ENCODE measurements at places on chromosomes 11 and 22.

DNA sequence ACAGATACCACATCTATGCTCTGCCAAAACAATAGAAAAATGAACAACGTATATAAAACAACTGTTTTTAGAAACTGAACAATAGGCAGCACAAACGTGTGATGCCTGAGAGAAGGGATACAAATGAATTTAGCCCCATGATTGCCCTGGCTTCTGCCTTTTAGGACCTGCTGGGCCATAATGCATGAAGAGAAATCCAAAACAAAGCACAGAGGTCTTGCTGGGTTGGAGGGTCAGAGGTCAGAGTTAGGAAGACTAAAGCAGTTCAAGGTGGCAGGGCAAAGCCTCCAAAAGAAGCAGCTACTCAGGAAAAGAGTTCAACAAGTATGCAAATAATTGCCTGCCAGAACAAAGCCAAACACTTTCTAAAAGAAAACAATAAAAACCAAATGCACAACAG lies 138.5 kb downstream of the TTC28 start:
- DNase-seq: no peak

DNA sequence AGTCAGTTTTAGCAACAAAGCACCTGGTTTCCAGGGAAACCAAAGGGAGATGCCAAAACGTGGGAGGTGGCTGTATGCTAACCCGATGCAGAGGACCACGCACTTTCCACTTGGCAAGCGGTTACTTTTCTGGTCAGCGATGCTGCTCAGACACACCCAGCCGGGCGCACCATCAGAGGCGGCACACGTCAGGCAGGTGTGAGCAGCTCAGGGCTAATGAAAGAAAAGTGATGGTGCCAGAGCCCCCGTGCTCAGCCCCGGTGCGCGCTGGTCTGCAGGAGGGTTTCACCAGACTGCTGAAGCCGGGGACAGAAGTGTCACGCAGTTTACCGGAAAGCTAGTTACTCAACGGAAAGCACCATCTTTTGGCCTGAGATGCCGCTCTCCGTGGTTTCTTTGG lies 5.7 kb downstream of the LTO1 start:
- DNase-seq: no peak

- DNase-seq: no peak
These were observed 10.4 kb downstream of the JAM3 start for GRCh38 chr11:134079317-134079716.

DNA sequence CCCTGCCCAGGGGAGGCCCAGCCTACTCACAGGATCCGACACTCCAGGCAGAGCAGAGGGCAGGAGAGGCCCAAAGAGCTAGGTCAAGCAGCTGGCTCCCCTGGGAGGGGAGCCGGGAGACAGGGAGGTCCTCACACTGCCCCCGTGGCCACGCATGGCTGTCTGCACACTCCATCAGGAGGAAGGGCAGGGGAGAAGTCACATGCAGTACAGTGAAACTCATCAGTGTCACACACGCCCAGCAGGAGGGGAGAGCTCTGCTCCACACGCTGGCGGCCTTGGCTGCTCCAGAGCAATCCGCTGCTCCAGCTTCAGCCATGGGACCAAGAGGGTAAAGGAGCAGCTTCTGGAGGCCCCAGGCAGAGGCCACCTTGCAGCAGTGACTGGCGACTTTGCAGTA lies 14.3 kb downstream of the TCIRG1 start:
- DNase-seq: no peak

- no peak for DNase-seq
These were observed 21.1 kb downstream of the UBASH3B start for GRCh38 chr11:122676638-122677037.

DNA sequence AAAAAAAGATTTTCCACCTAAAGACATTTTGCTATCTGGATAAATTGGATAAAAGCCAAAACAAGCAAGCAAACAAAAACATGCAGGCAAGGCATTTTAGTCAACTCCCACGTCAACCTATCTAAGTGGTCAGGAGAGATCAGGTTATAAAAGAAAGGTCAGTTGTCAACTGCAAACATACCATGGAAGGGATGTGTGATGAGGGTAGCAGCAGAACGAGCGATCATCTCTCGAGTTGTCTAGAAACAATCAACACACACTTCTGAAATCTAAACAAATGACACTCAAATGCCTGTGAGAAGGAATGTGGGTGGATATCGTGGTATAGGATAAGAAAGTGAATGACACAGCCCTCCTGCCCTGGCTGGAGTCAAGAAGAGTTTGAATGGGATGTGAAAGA lies 10.9 kb downstream of the MTCH2 start:
- DNase-seq: no peak

DNA sequence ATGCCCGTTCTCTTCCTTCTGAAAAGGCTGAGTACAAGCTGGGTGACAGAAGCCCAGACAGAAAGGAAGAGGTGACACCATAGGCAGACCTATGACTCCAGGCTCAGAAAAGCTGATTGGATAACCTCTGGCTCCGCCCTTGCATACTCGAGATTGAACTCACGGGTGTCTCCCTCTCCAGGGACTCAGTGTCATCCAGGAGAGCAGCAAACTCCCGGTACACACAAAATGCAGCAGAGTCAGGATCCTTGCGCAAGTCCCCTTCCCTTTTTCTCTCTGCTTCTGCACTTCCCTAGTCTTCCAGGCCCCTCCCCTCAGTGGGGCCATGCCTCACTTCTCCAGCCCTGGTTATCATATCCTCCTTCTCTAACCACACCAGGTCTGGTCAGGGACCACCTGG lies 9.8 kb downstream of the SCN4B start:
- DNase-seq: no peak

DNA sequence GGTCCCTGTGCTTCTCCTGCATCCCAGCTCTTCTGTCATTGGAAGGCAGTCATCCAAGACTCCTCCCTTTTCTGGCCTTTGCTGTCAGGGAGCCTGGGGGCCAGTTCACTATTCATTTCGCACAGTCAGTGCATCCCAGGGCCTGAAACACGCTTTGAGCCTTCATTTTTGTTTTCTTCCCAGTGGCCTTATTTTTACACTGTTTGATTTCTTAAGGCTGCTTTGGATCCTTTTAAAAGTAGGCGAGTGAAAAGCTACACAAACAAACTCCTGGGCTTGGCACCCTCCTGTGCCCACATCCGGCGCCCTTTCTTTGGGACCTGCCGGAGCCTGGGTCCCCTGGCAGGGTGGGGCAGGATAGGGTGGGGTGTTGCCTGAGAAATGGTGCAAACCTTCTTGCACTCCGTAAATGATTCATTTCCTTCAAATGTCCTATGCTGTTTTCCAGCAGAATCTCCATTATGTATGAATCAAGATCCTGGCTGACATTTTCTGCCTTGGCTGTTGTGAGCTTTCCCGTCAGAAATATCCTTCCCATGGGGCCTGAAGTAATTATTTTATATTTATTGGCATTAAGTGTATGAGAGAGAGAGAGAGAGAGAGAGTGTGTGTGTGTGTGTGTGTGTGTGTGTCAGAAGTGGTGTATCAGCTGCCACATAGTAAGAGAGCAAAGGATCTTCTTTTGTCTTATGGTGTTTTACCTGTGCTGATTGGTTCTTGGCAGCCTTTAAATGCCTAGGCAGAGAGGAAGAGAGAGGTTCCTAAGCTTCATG lies 45.6 kb downstream of the BCR start:
- no peak for DNase-seq

DNA sequence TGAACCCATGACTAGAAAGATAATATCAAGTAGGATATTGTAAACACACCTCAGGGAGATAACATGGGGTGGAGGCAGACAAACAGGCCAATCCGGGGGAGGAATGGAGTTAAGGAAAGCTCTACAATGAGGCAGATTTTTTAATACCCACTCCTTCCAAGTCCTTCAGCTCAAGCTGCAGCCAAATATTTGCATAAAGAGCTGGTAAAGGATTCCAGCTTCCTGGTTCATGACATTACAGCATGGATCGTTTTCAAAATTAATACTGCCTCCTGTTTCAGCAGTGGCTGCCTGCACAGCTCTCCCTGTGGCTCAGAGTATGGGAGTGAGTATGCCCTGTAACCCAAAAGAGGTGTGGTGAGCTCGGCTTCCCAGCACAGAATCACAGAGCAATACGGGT lies 5.1 kb downstream of the POU2AF3 start:
- no peak for DNase-seq

DNA sequence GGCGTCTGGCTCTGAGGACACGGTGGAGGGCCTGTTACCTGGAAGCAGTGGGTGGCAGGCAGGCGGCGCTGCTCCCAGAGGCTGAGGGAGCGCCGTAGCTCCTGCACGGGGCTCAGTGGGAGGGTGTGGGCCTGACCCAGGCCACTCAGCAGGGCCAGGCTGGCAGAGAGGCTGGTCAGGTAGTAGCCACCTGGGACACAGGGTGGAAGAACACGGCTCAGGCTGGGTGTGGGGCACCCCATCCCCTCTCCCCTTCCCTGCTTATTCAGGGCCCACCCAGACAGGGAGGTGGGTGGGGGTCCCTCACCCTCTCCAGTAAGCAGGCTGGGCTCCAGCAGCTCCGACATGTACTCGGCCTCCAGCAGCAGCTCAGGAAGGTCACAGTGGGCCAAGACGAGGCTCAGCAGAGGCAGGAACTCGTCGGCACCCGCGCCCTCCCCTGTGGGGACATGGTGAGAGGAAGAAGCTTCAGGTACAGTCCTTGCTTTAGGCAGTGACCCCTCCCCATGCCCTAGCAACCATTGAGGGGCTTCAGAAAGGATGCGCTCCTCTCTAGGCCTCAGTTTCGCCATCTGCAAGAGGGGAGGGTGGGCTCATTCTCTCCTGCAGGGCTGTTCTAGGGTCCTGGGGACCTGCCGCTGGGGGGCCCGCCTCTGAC lies 2.9 kb downstream of the RIN1 start:
- no peak for DNase-seq

GRCh38 chr11:8066911-8067455 lies 14.0 kb upstream of the TUB start:
- no peak for DNase-seq

DNA sequence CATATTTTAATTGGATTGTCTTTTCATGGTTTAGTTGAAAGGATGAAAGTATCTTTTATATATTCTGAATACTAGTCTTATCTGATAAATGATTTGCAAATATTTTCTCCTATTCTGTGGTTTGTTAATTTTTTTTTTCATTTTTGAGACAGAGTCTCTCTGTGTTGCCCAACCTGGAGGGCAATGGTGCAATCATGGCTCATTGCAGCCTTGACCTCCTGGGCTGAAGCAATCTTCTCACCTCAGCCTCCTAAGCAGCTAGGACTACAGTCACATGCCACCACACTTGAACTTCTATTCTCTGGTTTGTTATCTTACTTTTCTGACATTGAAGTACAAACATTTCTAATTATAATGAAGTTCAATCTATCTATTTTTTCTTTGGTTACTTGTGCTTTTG lies 30.0 kb upstream of the FAR1 start:
- DNase-seq: no peak

GRCh38 chr11:3920148-3920852 lies 64.8 kb downstream of the STIM1 start:
- DNase-seq: no peak

DNA sequence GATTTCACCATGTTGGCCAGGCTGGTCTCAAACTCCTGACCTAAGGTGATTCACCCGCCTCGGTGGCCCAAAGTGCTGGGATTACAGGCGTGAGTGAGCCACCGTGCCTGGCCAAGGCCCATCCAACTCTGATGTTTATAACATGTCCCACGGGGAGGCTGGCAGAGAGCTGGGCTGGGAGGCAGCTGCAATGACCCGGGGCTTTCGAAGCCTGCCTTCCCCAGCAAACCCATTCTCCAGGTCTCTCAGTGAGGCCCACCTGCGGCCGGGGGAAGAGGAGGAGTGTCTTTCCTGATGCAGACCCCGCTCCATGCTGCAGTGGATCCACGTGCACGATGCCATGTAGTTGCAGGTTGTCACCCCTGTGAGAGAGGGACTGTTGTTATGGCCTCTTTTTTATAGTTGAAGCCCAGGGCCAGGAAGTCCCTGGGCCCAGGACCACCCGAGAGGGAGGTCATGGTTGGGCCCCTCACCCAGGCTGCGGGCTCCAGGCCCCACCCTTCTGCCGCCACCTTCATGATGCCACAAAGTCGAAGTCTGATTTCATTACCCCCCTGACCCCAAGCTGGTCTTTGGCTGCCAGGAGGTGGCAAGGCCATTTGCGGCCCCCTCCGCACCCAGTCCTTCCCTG lies 38.3 kb downstream of the KCNJ4 start:
- DNase-seq: no peak

- no peak for DNase-seq
These were observed 51.4 kb downstream of the ADAMTS15 start for GRCh38 chr11:130499828-130500227.

DNA sequence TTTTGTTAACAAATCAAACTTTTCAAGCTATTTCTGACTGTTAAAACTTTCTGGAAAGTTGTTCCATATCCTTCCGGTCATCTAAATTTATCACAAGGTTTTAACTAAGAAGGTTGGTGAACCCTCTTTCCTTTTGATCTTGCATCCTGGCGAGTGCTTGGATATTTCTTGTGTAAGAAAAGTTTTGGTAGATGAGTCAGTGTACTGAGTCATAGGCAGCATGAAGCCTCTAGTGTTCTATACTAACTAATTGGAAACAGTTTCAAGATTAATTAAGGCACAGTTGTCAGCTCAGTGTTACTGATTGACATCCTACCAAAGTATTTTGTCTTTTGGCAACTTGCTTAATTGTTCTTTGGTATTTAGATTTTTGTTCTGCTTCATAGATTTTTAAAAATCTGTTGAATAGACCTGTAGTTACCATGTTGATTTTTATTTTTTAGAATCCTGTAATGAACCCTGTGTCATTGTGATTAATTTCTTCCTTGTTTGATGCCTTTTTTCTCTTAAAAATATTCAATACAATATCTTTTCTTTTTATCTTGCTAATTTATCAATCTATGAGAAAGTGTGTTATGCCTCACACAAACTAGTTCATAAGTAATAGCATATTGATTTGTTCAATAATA lies 38.0 kb downstream of the METTL15 start:
- no peak for DNase-seq

DNA sequence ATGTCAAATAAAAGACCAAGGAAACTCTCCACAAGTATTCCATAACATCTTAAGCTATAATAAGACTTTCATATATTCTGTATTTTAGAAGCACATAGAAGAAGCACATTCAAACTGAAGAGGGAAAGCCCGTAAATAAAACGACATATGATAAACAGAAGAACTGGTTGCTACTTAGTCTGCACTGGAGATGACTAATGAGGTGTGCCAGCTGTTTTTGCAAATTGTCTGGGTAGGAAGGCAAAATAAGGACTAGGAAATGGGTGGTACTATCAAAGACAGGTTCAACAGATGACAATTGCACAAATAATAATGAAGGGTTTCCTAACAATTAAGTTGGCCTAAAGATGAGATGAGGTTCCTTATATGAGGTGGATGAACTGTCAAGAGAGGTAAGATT lies 593.2 kb upstream of the CCDC179 start:
- no peak for DNase-seq

GRCh38 chr11:45152740-45153595 lies 6.5 kb downstream of the PRDM11 start:
- no peak for DNase-seq

- no peak for DNase-seq
These were observed 9.6 kb upstream of the SCGB2A2 start for GRCh38 chr11:62260261-62260953.

DNA sequence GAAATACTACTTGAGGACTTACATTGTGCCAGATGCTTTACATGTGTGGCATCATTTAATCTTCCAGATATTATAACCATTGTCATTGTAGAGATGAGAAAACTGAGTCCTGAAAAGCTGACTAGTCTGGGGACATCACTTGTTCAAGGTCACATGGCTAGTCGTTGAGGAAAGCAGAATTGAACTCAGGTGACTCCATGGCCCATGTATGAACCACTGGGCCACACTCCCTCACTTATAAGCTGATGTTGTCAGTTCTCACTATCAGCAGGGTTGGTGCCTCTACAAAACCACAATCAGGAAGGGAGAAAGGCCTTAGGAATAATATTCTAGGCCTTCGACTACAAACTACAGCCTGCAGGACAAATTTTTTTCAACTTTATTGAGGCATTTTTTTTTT lies 26.1 kb upstream of the ADA2 start:
- DNase-seq: no peak

GRCh38 chr11:66498506-66498905 lies 11.9 kb upstream of the BBS1 start:
- DNase-seq: no peak
